ENCODE measurements at places on chromosomes 6 and 20.

DNA sequence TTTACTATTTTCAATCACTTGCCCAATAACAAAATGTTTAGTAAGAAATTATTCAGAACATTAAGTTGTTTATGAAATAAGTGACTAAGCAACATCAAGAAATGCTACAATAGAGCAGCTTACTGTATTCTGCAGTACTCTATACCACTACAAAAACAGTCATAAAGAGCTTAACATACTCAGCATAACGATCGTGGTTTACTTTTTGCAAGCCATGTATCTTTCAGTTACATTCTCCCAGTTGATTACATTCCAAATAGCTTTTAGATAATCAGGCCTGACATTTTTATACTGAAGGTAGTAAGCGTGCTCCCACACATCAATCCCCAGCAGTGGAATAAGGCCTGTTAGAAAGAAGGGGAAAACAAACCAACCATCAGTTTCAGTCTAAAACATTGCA is 10.7 kb downstream of the SOD2 start:
- DNase-seq = no peak

DNA sequence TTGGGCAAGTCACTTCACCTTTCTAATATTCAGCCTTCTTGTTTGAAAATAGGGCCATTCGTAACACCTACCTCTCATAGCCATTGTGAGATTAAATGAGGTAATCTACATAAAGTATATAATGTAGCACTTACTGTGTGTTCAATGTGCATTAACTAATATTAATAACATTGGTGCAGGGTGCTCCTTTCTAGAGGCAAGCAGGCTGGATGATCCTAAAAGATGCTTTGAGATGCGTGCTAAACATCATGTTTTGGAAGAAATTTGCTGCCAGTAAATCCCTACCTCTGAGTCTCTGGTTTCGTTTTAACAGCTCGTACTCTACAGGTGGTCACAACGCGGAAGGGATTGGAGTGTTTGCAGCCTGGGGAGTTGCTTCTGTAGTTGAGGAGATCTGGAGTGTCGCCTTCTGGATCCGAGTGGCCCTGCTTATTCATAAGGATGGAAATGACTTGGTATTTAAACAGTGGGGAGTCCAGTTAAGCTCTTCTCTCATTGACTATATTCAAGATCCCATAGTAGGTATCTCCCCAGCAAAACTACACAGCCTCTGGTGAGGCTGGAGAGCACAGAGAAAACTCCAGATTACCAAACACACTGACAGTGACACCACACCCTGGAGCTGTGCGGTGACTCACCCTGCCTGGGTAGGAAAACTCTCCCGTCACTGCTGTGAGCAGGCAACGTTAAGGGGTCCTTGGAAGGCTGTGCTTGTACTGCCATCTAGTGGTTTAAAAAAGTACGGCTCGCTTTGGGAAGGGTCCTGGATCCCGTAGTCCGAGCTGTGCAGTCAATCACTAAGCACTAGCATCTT is 107.9 kb downstream of the MAP3K7 start:
- peak; percentile 82 for DNase-seq

DNA sequence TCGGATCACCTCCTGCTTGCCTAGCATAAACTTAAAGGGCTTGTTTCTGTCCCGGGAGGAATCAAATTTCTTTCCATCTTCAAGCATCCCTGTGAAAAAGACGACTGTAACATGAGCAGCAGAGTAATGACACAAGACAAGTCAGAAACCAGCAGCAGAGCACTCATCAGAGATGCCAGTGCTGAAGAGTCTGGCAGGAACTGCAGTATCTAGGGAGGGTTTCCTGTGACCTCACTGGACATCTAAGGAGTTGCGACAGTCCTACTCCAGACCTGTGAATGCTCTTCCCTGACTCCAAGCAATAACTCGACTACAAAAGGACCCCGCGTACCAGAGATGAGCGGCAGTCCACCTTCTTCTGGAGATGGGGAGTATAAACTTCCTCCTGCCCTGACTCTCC is 17.3 kb downstream of the FKBP1A start:
- DNase-seq = no peak

- DNase-seq = no peak
Measured at GRCh38 chr6:164346631-164347030, 932.1 kb downstream of the QKI start.

DNA sequence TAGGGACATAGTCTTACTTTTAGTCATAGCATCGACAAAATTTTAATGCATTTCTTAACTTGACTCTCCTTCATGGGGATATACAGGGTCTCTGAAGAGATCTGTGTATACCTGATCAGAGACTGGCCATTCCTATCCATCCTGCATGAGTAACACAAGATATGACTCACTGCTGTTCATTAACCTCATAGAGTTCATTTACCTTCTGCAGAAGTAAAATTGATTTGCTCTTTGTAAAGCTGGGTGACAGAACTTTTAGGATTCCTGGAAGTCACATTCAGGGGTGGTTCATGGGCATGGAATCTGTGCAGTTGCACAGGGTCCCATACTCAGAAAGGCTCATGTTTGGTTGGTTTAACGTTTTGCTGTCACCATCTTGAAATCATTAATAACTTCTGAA is 53.2 kb downstream of the PDE7B start:
- DNase-seq = no peak

GRCh38 chr6:117481278-117481925 is 1.1 kb upstream of the DCBLD1 start:
- DNase-seq = no peak

- DNase-seq = no peak
Measured at GRCh38 chr6:6438286-6438685, 117.8 kb upstream of the F13A1 start.

- DNase-seq = peak; percentile 61
Measured at GRCh38 chr6:137717074-137718073, 149.7 kb upstream of the TNFAIP3 start.

DNA sequence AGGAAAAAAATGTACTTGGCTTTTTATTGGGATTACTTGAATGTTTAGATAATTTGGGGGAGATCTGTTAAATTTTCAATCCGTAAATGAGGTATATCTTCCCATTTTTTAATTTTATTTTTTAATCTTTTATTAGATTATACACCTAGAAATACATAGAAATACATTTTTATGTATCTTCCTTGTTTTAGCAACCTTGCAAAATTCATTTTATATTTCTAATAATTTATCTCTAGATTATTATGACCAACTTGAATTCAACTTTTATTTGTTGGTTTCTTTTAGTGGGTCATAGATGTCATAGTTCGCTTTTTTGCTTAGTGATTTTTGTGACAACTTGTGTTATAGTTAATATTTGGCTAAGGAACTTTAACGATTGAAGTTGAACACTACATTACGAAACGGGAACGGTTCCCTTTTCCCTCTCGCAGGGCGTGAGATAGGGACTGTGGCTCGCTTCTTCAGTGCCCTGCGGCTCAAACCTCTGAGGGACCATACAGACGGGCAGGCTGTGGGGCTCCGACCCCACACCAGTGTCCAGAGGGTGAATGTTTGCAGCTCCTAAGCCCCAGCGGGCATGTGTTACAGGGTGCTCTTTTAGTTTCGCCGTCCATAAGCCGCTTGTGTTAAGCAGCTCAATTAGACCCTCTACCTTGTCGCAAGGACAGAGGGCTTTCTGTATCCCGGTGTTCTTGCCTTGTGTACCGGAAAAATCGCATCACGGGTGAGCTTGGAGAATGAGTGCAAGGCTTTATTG is 53.8 kb downstream of the PRND start:
- DNase-seq = no peak

- no peak for DNase-seq
Measured at GRCh38 chr6:93523365-93523764, 104.0 kb upstream of the EPHA7 start.

DNA sequence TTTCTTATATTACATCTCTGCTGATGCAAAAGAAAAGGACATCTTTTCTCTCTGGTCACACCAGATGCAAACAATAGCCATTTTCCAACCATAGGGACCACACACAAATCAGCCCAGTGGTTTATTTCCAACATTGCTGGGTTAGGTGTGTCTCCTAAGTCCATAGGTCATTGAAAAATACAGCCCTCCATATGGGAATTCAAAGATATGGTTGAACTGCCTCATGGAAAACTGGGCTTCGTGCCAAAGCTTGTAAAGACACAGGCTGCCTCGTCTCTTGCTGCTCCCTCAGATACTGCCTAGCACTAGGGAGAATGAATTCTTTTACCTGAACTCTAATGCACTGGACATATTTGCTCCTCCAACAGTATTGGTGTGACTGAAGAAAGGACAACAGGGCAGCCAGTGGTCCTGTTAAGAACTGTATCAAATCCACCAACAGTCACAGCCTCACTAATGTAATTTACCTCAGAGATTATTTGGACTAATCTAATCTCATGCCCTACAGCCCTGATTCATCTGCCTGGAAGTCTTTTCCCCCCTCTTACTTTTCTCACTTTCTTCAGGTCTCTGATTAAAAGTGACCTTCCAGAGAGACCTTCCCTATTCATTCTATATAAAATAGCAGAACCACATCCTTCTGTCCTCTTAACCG is 48.3 kb upstream of the TBC1D32 start:
- DNase-seq = no peak

DNA sequence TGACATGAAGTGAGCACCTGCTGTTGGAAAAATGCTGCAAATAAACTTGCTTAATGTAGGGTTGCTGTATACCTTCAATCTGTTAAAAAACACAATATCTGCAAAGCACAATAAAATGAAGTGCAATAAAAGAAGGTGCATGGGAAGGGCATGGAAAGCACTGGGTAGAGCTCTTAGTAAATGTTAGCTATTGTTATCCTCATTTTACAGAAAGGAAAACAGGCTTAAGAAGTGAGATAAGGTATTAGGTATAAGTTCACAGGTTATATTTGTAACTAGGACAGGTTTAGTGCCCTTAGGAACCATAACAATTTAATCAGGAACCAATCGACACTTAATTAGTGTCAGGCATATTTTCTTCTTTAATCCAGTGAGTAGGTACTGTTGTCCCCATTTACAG is 36.7 kb downstream of the SLC22A2 start:
- DNase-seq = no peak

DNA sequence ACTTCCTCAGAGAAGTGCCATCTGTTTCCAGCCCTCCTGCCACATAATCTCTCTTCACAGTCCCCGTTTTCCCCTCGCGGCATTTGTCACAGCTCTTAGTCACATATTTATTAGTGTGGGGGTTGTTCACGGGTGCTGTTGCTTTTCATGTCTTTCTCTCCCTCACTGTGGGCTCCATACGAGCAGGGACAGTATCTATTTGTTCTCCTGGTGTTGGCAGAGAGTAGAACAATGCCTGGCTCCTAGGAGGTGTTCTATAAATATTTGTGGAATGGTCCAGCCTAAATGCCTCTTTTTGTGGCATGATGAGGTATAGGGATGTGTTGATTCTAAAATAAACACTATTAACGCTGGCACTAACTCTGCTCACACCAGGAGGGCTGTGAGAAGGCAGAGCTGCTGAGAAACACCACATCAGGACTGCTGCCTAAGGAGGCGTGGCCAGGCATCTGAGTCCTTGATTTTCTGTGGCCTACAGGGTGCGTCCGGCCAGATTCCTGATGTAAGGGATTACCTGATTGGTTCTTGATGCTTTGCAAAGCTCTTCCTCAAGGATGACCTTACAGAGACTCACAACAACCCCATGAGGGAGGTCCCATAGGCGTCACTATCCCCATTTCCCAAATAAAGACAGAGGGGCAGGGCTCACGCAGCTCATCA is 219.8 kb upstream of the ARID1B start:
- DNase-seq = no peak

DNA sequence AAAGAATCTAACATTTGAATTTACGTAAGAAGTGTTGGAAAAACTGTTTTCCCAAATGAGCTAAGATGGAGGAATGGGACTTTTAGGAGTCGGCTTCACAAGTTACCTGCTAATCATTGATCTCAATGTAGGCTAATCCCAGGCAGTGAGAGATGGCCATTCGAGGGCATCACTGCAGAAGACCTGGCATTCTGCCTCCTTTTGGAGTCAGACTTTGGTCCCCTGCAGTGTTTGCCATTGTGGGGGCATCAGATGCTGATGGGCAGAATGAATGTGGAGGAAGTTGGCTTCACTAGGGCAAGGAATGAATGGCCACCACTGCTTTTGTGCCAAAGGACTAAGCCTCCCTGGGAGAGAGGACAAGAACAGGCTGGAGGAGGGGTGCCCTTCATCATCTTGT is 55.7 kb upstream of the NKX2-2 start:
- no peak for DNase-seq

- no peak for DNase-seq
Measured at GRCh38 chr6:75446241-75446880, 47.2 kb downstream of the FILIP1 start.

- no peak for DNase-seq
Measured at GRCh38 chr20:1893721-1894470, 1.3 kb upstream of the SIRPA start.

- DNase-seq = no peak
Measured at GRCh38 chr6:154868143-154868594, 126.9 kb upstream of the TIAM2 start.

DNA sequence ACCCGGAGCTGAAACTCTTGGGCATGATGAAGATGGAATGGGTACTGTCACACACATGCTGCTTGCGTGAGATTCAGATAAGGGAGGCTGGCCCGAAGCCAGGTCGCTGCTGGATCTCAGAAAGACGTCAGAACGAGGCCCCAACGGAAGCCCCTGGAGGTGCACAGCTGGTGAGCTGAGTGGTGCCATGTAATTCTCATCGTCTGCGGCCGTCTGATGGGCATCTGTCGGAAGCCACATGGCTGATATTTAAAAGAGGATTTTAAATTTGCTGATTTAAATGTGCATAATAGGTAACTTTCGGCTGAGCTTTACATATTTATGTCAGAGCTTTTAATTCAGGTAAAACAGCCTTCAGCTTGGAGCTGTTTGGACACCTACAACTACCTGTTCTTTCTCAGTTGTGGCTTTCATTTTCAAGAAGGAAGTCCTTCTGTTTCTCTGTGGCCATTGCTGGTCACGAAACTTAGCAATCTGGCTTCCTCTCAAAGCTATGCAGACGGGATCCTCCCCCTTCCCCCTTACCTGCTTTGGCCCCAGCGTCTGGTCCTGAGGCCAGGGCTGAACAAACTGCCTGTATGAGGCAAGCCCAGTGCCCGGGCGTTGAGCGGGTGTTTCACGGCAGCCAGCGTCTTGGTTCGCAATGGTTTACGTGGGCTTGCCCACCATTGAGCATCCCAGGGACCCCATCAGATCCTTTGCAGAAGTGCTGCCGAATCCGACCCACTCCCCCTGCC is 9.2 kb downstream of the SLCO4A1 start:
- DNase-seq = peak; percentile 72

GRCh38 chr20:41133709-41134361 is 3.5 kb upstream of the PLCG1 start:
- DNase-seq = no peak

- no peak for DNase-seq
Measured at GRCh38 chr6:73747289-73747688, 51.3 kb downstream of the CD109 start.

GRCh38 chr6:6865611-6866010 is 242.2 kb upstream of the RREB1 start:
- DNase-seq = no peak

DNA sequence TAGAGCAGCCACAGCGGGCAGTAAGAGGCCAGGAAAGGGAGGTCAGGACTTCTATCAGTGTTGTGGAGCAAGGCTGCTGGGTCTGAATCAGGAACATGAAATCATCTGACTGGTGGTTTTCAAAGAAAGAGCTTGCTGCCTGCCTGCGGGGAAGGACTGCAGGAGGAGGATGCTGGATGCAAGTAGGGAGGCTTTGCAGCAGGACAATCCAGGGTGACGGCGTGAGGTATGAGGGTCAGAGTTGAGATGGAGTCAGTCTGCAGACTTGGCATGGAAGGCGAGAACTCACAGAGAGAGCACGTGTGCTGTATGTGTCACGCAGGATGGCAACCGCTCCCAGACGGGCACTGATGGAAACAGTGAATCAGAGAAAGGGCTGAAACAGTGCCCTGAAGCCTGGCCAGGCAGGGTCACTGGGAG is 59.2 kb upstream of the CD93 start:
- no peak for DNase-seq
